Smooth muscle cell of the coronary artery (primary cell): ENCODE measurements at places on chromosomes 6 and 20. TPM values are rescaled to one million over a fixed set of nuclear protein-coding genes. Genes with fewer than 3 reads are reported as not detected.

Gene VSTM2L
- total RNA-seq: 1.6 and 2.9 TPM in 2 replicates

Gene CASS4
- 0.12 and 0.38 TPM in 2 replicates for total RNA-seq

Gene PRPH2
- total RNA-seq: 0.30 and 2.2 TPM in 2 replicates

Gene APCDD1L
- 2.5 and 26.5 TPM in 2 replicates for total RNA-seq

Gene TP53TG5
- total RNA-seq: 0.12 TPM in 1 of 2 replicates, not detected in the other

Gene ID4
- total RNA-seq: 1.1 and 43.5 TPM in 2 replicates

Gene FAM184A
- 0.08 and 0.70 TPM in 2 replicates for total RNA-seq

Gene COX7A2
- total RNA-seq: 75.7 and 201 TPM in 2 replicates

Gene MATN4
- total RNA-seq: 0.23 TPM in 1 of 2 replicates, not detected in the other

Gene PRDM13
- not detected in 2 replicates for total RNA-seq

Gene GRIK2
- 1.8 and 1.9 TPM in 2 replicates for total RNA-seq

Gene TRIM31
- total RNA-seq: 0.12 TPM in 1 of 2 replicates, not detected in the other

Gene PHACTR1
- 0.08 and 2.3 TPM in 2 replicates for total RNA-seq

Gene HLA-DOA
- total RNA-seq: under 0.01 TPM in 1 of 2 replicates, not detected in the other

Gene ACSS2
- 25.6 and 38.3 TPM in 2 replicates for total RNA-seq

Gene CDH4
- 0.70 TPM in 1 of 2 replicates, not detected in the other for total RNA-seq

Gene C6orf118
- total RNA-seq: not detected in 2 replicates

Gene DEFB124
- total RNA-seq: not detected in 2 replicates
